ENCODE measurements at places on chromosomes 6 and 20. TPM values are rescaled to one million over a fixed set of nuclear protein-coding genes. Genes with fewer than 3 reads are reported as not detected.

The FAM209B gene
- total RNA-seq, result not detected

DNA sequence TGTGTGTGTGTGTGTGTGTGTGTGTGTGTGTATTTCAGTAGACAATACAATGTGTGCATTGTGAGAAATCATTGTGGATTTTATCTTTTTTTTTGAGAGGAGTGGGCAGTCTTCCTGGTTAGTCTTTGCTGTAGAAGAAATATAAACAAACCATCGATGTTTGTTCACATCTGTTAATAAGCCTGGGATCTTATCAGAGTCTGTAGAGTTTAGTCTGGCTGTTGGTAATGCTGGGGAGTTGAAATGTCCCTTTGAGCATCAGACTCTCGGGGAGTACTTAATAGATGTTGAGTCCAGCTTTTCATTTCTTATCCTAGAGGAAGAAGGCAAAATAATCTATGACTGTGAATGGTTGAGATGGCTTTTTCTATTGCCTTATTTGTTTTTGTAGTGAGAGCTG, 96.6 kb upstream of the SUPT3H start:
- DNase-seq, result no peak

DNA sequence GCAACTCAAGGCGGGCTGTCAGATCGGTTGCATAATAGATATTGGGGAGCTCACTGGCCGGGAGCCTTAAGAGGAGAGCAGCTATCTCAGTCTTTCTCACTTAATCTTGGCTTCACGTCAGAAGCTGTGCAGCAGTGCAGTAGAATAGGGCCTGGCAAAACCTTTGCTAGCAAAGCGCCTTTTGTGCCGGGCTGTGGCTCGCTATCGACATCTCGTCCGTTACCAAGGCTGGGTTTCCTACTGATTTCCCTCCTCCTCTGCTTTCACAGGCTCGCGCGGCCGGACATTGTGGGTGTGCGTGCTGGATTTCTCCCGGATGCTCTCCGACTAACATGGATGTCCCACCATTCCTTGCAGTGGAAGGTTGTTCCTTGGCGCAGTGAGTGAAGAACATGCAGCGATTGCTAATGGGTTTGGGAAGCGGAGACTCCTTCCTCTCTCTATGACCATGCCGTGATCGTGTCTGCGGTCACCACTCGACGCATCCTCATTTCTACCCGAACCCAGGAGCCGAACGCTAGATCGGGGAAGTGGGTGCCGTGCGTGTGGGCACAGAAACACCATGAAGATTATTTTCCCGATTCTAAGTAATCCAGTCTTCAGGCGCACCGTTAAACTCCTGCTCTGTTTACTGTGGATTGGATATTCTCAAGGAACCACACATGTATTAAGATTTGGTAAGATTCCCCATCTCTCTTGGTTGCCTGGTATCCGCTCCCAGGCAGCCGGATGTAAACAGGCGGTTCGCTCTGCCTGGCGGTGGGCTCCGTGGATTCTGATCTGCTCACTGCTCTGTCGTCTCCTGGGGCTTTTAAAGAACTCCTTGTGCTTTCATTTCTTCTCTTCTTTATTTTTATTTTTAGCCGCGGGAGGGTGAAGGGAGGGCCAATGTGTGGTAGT, 5.5 kb downstream of the GRIK2 start:
- DNase-seq, result no peak

DNA sequence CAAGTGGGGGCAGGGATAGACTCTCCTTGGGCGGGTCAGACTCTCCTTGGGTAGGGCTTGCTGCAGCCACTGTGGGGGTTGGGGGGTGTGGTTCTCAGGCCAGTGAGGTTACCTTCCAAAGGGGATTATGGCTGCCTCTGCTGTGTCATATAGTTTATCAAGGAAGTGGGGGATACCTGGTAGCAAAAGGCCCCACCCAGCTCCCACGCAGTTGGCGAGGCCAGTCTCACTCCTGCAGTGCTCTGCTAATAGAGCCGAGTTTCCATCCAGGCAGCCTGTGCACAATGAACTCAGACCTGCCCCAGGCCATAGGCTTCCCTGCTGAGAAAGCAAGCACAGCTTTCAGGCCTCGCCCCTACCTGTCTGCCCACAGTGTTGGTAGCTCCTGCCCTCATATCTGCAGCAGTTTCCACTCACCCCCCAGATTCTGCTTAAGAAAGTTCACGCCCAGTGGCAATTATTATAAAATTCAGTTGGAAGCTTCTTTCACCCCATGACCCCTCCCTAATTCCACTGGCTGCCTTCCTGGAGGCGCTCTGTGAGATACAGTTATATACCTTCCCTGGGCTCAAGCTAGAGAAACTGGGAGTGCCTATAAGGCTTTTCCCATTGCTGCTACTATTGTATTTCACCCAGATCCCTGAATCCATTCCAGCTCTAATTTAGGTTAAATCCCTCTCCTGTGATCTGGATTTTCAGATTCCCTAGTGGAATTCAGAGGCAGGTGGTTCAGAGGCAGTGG, 56.1 kb downstream of the HDDC2 start:
- DNase-seq, result no peak

The GSTA3 gene
- total RNA-seq, result 16.4 TPM

DNA sequence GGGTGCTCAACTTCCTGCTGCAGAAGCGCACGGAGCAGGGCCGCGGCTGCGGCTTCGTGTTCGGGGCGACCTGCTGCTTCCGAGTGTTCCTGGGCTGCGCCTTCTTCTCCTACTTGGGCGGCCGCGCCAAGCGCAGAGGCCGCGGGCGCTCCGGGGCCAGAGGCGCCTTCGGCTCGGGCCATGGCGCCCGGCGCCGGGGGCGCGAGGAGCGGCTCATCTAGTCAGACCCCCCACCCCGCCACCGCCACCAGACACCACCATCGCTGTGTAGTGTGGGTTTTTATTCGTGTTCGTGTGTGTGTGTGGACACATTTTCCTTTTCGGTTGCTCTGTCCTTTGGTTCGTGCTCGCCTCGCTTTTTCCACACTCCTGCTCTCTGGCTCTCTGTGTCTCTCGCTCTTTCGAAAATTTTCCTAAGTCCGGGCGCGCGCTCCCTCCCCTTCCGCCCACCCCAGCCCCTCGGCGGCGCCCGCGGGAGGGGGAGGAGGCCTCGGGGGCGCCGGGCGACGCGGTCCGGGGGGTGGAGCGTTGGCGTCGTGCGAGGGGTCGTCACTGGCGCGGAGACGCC, 38.1 kb downstream of the GNAS start:
- peak; percentile 89 for DNase-seq

DNA sequence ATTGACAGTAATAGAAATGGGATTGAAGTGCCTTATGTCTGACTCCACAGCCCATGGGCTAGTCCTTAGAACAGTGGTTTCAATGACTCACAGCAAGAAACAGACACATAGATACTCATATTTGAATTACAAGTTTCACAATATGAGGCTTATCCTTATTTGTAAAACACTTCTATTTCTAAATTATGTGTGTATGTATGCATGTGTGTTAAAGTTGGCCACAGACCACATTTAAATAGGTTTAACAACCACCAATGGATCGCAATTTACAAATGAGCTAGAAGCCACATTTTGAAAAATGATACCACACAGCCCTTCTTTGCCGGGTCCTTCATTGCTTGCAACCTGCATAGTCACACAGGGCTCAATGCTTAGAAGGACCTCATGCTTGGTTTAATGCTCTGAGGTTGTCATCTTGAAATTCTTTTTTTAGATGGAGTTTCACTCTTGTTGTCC, 157.8 kb upstream of the PREP start:
- no peak for DNase-seq

DNA sequence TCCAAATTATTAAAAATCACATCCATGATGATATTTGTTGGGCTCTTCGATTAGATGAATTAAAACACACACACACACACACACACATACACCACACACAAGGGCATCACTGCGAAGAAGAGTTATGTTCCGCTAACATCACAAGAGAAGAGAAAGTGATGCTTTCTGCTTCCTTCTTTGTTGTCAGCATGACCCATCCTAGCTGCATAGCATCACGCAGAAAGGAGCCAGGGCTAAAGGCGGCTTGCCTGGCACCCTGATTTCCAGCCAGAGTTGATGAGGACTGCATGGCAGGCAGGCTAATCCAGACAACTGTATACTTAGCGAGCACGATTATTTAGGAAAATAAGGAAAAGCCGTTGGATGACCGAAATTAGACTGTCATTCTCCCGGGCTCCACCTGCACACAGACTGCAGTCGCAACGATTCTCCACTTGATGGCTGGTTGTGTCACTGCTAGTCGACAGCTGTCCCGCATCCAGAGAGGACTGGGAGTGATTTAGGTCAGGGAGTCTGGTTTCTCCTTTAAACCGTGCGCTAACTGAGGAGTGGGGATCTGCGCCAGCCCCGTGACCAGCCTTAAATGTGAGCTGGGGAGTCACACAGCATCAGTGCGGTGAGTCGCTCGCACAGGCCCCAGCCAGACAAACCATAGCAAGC, 70.6 kb upstream of the SOX4 start:
- DNase-seq, result no peak

- DNase-seq, result peak; percentile 66
These were observed 180.1 kb upstream of the CST7 start for GRCh38 chr20:24768713-24769601.

The GJA10 gene
- total RNA-seq, result not detected

The JAG1 gene
- total RNA-seq, result 171 TPM

GRCh38 chr20:62427172-62428001, at the start of gene RBBP8NL:
TSS of gene RBBP8NL (minus strand) at chr20:62427539. CDS start at chr20:62419647, 7,892 bp downstream.
- no peak for DNase-seq

- DNase-seq, result no peak
These were observed 17.4 kb downstream of the RSPH4A start for GRCh38 chr6:116633685-116634084.

- no peak for DNase-seq
These were observed 182 bp upstream of the OXT start for GRCh38 chr20:3071266-3071609.

The RIPOR2 gene
- total RNA-seq, result 3.8 TPM

DNA sequence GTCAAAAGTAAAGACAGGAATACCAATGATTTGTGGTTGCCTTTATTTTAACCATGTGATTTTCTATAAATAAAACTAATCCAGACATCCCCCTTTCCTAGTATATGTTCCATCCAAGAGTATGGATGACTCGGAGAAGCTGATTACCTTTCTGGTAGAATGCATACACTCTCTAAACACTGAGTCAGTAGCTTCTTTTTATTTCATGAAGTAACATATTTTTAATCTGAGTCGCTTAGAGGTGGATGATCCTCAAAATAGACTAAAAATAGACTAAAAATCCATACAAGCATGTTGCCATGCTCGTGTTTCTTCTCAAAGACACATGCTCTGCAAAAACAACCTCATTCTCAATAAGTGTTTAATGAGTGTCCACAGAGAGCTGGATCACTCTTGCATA, 263.7 kb downstream of the COL12A1 start:
- DNase-seq, result no peak

GRCh38 chr6:12892151-12892550, 175.6 kb downstream of the PHACTR1 start:
- DNase-seq, result no peak

DNA sequence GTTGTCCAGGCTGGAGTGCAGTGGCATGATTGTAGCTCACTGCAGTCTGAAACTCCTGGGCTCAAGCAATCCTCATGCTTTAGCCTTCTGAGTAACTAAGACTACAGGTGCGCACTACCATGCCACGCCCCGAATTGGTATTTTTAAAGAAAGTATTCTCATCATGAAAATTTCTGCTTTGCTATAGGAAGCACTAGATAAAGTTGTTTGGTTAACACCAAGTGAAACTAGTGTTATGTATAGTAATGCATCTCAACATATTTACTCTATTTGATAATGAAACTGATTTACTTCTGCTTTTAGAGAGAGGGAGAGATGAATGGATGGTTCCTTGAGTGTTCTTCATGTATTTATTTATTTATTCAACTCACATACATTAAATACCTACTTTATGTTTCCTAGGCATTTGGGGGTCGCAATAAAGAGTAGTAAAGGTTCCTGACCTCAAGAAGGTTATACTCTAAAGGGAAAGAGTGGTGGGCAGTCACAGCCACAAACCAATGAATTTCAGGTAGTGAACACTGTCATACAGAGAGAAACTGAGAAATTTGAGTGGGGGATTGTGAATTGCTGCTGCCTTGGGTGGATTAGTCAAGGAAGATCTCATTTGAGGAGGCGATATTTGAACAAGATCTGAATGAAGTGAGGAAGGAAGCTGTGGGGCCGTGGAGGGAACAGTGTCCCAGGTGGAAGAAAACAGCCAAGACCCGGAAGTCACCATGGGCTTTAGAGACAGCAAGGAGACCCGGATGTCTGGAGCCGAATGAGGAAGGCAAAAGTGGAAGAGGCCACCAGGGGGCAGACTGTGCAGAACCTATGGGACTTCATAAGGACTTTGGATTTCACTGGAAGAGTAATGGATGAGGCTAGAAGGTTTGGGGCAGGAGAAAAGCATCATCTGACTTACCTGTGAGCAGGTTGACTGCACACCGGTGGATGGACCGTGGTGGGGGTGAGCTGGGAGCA, 185.6 kb downstream of the TSHZ2 start:
- no peak for DNase-seq

GRCh38 chr6:41588111-41588510, 41.9 kb downstream of the FOXP4 start:
- DNase-seq, result no peak

The HSPA1L gene
- total RNA-seq, result 3.1 TPM

The SOX18 gene
- 0.79 TPM for total RNA-seq

The PSORS1C1 gene
- total RNA-seq, result 15.8 TPM

DNA sequence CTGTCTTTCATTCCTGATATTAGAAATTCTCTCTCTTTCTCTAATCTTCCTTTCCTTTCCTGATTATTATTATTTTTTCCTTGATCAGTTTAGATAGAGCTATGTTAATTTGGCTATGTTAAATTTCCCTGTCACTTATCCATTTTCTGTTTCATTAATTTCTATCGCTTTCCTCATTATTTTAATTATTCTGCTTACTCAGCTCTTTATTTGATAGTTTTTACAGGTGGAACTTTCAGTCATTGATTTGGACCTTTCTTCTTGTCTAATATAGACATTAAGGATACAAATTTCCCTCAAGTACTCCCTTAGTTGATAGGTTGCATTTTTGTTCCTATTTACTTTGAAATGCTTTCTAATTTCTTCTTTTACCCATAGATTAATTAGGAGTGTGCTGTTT, 442.3 kb downstream of the CDH26 start:
- DNase-seq, result no peak

DNA sequence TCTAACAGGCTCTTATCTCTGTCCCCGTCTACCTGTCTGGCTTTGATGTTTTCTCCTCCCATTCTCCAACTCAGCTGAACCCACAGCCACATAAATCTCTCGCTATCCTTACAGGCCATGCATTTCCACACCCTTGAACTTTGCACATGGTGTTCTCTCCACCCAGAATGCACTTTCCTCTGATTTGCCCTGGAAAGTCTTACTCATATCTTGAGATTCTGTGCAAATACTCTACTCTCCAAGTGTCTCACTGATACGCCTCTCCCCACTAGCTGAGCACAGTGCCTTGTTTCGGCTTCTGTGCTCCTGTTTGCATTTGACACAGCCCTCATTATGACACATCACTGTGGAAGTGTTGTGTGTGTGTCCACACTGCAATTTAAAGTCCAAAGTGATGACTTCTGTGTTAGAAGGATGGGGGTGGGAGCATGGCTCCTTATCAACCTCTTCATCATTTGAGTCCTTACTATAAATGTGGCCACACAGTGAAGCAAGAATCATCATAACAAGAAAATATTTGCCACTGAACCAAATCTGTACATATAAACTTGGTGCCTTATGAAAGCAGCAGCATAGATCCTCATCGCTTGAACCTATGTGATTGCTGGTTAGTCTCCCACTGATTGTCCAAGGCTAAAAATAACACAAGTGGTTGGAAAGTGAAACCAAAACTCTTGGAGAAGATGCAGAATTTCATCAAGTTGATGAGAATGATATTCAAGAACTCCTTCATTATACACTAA, 5.5 kb upstream of the PRELID3B start:
- no peak for DNase-seq

The RIMS4 gene
- total RNA-seq, result 0.64 TPM

- no peak for DNase-seq
These were observed 13.0 kb upstream of the TGM2 start for GRCh38 chr20:38178065-38178491.

Data from suprapubic skin (tissue), 4 donors.